Left renal cortex interstitium (tissue), 4 donors: ENCODE measurements at places on chromosomes 3 and 15. TPM values are rescaled to one million over a fixed set of nuclear protein-coding genes. Genes with fewer than 3 reads are reported as not detected.

DNA sequence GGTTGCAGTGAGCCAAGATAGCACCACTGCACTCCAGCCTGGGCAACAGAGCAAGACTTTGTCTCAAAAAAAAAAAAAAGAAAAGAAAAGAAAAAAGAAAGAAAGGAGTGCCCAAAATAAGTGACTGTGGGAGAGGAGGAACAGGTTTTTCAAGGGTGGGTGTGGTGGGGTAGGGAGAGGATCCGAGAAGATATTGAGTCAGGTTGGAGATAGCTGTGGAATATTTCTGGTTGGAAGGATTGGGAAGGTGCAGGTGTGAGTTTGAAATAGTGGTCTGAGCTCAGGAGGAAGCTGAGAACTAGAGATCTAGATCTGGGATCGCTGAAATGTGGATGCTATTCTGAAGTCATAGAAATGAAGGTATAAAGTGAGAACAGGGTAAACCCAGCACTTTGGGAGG is 7.8 kb downstream of the SCAMP2 start:
- no peak for DNase-seq

GRCh38 chr3:152269831-152270734 is 1.4 kb downstream of the MBNL1 start:
- peak; percentile 54 for DNase-seq

DNA sequence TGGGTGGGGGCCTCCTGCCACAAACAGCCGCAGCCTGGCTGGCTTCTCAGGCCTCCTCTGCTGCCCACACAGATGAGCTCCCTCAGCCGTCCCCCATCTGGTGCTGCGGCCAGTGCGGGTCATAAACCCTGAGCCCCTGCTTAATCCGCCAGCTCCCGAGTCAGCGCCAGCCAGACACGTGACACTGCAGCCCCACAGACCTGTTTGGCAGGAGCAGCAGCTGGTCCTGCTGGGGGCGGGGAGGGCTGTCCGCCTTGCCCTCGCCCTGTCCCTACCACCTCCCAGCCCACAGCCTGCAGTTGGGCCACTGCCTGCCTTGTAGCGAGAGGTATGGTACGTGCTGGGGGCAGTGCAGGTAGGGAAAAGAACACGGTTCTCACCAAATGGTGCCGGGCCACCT is 86.2 kb downstream of the IQSEC1 start:
- no peak for DNase-seq

DNA sequence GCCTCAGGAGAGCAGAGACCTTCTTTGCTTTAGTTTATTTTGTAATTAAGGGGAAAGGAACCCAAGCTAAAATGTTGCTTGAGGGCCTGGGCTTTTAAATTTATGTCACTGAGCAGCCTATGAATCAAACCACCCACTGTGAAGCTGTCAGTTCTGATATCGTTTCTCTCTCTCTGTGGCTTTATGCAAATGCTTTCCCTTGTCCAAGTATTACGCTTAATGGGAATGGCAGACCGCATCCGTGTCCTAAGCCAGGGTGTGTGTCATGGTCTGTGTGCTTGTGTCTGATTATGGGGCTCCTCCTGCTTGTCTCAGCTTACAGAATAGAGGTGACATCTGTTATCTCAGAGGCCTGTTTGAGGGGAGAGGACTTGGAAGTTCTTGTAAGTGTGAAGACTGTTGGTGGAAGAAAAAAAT is 82.4 kb downstream of the EBLN2 start:
- no peak for DNase-seq

- no peak for DNase-seq
Observed at GRCh38 chr3:187567661-187568121, 102.5 kb downstream of the SST start.

DNA sequence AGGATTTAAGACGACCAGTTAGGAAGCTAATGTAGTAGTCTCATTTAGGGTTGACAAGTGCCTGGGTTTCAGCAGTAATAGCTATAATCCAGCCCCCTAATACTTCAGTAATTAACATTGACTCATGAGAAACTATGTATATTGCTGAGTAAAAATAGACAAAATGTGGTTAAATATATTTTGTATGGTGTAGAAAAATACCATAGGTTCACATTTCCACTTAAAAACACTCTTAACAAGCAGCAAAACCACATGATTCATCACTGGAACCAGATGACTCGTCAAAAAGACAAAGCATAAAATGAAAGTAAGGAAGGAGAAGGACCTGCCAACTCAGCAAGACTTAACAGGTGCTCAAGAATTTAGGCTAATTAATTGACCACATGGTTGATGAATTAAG is 288.9 kb downstream of the EFHB start:
- no peak for DNase-seq

DNA sequence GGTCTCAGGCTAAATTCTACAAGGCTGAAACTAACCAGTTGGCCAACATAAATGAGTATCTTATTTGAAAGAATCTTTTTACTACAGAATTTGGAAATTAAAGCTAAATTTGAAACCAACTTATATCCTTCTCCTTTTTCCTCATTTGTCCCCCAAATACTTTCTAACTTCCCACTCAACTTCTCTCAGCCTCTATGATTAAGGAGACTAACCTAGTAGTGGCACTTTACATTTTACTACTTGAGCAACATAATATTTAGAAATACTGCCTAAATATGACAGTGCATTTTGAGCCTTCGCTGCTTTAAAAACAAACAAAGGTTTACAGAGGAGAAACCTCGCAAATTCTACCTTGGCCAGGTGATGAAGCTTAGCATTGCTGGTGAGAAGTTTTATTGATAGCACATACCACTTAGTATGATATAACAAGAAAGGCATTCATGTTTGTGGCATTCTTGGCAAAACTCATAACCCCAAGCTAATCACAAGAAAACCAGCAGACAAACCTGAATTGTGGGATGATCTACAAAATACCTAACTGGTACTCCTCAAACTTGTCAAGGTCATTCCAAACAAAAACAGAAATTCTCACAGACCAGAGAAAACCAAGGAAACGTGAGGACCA is 432.1 kb upstream of the CFAP20DC start:
- no peak for DNase-seq

GRCh38 chr3:4245671-4246070 is 57.5 kb upstream of the SETMAR start:
- no peak for DNase-seq

- no peak for DNase-seq
Observed at GRCh38 chr3:33179132-33179531, 39.5 kb downstream of the SUSD5 start.

GRCh38 chr3:122843604-122844003 is 48.7 kb downstream of the SLC49A4 start:
- no peak for DNase-seq

- DNase-seq, result no peak
Observed at GRCh38 chr15:41102854-41103253, 13.2 kb downstream of the INO80 start.

DNA sequence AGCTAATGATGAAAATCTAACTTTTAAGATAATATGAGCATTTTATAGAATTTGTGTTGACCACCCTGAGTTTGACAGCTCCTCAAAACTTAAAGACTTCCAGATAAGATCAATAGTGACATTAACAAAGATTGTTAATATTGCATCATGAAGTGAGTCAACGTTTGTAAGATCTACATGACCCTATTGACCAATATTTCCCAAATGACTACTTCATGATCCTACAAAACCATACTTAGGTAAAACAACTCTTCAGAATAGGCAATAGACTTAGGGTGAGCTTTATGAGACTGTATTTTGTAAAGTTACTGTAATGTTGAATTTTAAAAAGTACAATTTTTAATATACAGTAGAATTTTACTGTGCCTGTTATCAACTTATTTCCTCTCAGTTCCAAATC is 422.7 kb upstream of the ALCAM start:
- no peak for DNase-seq

- no peak for DNase-seq
Observed at GRCh38 chr15:48887144-48887543, 9.2 kb downstream of the EID1 start.

- no peak for DNase-seq
Observed at GRCh38 chr3:63661242-63661641, 8.8 kb downstream of the SNTN start.

- DNase-seq, result no peak
Observed at GRCh38 chr15:68340726-68341671, 63.5 kb downstream of the FEM1B start.

DNA sequence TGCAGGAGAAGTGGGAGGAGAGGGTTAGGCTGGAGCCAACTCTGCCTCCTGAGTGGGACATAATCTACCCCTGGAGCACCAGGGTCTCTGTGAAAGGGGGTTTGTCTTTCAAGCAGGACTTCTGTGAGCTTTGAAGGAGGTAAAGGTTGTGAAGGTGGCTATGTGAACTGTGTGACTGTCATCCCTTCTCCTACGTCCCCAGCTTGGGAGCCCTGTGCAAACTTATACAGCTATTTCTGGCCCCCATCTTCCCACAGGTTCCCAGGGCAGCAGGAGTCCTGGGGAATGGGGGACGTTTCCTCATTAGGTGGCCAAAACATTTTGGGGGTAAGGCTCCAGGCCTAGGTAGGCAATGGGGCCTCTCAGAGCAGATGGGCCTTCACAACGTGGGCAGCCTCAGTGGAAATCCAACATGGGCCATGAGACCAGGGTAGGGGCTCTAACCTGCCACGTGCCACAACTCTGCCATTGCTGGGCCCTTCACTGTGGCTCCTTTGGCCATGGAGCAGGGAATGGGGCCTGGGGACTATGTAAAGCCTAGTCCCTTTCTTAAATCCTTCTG is 3.5 kb downstream of the VIPR1 start:
- DNase-seq, result no peak

Gene NDUFAF3
- polyA plus RNA-seq, result 84.7 TPM

Gene CTXND1
- 9.3 TPM for polyA plus RNA-seq

Gene STX19
- polyA plus RNA-seq, result 0.35 TPM

Gene KLHL6
- polyA plus RNA-seq, result 1.2 TPM

Gene CACNA2D2
- polyA plus RNA-seq, result 16.8 TPM

Gene DGKG
- polyA plus RNA-seq, result 0.75 TPM

Gene INKA1
- 18.4 TPM for polyA plus RNA-seq
